ENCODE measurements at places on chromosomes 13 and 19.

- no peak for DNase-seq
Observed at GRCh38 chr13:31725841-31726240, 13.5 kb upstream of the RXFP2 start.

GRCh38 chr19:30420881-30421280 is 48.7 kb downstream of the ZNF536 start:
- no peak for DNase-seq

DNA sequence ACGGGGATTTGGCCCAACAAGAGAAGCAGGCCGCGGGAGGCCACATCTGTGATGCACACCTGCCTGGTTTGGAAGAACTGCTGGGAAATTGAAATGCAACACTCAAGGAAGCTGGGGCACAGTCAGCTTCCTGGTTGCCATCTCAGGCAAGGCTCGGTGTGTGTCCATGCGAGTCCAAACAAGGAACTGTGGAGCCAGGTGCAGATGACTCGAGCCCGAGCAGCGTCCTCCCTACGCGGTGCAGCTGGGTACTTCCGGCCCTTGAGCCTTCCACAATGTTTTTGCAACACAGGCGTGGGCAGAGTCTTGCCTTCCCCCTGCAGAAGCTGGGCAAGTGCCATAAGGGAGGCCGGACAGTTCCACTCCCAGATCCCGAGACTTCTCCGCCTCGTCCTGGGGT is 94.6 kb downstream of the CRYL1 start:
- no peak for DNase-seq

DNA sequence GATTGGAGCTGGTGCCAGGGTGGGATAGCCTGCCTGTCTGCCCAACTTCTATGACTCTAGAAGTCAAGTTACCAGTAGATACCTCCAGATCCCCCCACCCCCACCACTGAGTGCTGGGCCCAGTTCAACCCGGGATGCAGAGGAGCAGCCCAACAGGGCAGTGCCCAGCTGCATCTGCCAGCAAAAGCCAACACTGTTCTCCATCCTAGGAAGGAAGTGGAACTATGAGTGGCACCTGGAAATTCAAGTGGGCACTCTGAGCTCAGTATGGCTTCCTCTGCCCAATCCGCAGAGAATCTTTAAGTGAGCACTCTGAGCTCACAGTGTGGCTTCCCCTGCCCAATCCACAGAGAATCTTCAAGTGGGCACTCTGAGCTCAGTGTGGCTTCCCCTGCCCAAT is 14.2 kb downstream of the TUBGCP3 start:
- no peak for DNase-seq

- DNase-seq: no peak
Observed at GRCh38 chr13:39597838-39598237, 5.2 kb downstream of the LHFPL6 start.
